ENCODE measurements at places on chromosomes 2 and 18.

- DNase-seq = no peak
Measured at GRCh38 chr18:79930020-79930642, 21.3 kb downstream of the SLC66A2 start.

- DNase-seq = no peak
Measured at GRCh38 chr2:10316860-10317259, 14.2 kb downstream of the HPCAL1 start.

DNA sequence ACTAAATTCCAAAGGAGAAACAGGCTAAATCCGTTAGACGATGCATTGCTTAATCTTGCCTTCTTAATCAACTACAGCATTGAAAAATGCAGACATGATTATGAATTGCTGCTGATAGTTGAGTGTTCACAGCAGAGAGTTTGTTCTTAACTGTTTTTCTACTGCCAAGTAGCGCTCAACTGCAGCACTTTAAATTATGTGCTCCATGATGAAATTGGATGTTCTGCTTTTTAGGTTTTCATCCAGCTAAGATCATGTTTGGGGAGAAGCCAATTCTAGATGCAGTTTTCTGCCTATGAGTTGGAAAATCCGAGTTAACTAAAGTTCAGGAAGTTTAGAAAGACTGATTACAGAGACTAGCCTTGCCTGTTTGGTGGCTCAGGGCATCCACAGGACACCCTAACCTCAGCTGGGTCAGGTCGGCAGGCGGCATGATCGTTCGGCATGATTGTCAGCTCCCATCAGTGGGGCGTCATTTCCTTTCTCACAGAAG, 119.4 kb upstream of the PIEZO2 start:
- no peak for DNase-seq

DNA sequence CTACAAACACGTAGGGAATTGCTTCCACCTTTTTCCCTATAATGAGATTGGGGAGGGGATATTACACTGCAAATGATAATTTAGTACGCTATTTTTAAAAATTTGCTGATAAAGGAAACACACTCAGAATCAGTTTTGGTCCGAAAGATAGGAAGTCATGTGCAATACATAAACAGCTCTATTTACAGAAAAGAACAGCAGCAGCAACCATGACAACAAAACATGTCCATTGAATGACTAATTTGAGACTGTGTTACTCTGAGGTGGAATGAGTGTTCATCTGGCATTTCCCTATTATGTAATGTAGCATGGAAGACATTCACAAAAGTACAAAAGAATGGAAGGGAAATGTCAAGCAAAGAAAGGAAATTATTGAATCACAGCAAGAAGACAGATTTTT, 337.2 kb downstream of the NBAS start:
- DNase-seq = no peak

DNA sequence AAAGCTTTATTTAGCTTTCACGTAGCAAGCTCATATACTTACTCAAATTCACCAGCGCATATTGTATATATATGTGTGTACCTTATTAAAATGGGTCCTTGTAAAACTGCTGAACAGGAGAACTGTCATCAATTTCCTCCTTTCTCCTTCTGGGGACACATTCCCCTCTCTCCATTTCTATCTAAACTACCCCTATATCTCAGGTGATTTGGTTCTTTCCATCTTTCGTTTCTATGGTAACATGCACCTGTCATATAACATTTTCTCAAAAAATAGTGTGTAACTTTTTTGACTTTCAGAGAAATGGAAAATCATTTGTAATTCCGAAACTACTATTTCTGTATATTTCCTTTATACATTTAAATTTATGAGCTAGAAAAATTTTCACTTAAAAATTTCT, 83.5 kb upstream of the CD226 start:
- no peak for DNase-seq

GRCh38 chr2:9307535-9307934, 100.9 kb downstream of the ASAP2 start:
- DNase-seq = no peak

GRCh38 chr2:231965102-231965501, 3.6 kb downstream of the DIS3L2 start:
- DNase-seq = no peak

DNA sequence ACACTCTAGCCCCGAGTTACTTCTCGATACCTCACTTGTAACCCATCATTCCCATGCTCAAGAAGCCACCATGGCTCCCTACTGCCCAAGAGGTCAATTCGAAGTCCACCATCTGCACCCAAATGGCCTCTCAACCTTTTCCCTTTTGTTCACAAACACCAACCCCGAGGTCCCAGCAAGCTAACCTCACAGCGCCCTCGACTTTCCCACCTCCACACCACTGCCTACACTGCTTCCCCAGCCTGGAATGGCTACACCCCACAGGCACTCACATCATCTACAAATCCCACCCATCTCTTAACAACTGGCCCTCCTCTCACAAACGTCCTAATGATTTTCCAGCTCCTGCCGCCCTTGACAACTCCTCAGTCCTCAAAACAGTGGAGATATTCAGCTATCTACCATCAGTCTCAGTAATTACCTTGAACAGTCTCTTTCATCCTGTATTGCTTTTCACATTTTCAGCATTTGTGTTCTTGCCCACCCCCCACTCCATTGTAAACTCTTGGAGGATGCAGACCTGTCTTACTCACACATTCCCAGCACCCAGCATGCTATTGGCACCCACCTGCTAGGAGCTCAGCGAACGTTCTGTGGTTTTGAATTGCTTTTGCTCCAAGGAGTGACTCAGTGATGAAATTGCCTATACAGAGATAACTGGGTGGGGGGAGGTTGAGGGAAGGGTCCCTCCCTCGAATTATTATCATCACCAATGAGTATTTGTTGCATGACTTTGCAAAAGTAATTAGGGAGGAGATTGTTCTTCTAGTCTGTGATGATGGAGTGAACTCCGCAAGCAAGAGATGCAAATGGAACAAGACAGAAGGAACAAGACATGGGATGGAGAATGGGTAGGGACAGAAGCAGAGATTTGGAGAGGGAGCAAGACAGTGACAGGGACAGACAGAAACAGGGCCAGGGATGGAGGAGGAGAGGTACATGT, 106.8 kb downstream of the CYP26B1 start:
- DNase-seq = no peak

- DNase-seq = no peak
Measured at GRCh38 chr2:584863-585823, 92.1 kb downstream of the TMEM18 start.

DNA sequence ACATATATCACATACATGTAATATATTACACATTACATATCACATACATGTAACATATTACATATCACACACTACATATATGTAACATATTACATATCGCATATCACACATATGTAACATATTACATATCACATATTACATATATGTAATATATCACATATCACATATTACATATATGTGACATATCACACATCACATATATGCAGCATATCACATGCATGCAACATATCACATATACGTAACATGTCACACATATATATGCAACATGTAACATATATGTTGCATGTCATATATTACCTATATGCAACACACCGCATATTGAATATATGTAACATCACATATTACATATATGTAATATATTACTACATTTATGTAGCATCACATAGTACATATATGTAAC, 211.2 kb downstream of the ARL6IP6 start:
- no peak for DNase-seq

DNA sequence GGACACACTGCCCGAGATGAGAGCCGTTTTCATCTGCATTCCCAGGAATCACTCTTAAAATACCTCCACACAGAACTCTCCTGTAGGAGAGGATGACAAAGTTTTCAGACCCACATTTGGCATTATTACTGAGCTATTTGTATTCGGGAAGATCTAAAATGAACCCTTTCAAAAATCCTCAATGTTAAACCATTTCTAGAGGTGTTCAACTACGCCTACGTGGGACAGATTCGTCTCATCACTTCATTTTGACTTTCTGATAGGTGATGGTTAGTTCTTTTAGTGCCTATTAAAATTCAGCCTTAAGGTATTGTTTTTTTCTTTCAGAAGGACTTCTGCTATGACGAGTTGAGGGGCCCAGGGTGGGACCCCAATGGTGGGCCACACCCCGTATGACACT, 71.4 kb upstream of the MGAT4A start:
- DNase-seq = no peak

- DNase-seq = no peak
Measured at GRCh38 chr2:85989288-85989865, 100.6 kb upstream of the ST3GAL5 start.

DNA sequence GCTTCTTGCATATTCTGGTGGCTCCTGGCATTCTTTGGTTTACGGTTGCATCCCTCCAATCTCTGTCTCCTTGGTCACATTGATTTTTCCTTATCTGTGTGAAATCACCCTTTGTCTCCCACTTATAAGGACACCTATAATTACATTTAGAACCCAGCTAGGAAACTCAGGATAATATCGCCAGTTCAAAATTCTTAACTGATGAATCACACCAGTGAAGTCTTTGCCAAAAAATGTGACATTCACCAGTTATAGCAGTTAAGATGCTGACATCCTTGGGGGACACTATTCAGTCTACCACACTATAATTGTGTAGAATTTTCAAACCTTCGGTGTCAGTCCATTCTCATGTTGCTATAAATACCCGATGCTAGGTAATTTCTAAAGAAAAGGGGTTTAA, 320.2 kb downstream of the TMX3 start:
- no peak for DNase-seq

GRCh38 chr2:73293534-73294171, at the start of gene EGR4:
Gene EGR4 (minus strand): TSS chr2:73293548. CDS start chr2:73293317, 231 bp downstream.
- peak; percentile 66 for DNase-seq

DNA sequence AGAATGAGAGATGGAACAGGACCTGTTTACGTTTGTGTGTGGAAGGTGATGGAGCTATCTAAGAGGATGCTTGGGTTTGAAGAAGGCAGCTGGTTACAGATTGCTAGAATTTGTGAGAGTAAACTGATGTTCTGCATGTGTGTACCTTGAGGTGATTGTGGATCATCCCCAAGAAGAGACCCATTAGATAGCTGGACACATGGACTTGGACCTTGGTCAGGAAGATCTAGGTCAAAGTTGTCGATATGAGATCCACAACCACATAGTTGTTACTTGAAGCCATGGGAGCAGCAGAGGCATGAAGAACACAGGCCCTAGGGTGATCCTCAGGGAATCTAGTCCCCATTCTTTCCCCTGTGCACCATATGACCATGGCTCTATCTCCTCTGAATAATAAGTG, 101.0 kb downstream of the PKP4 start:
- DNase-seq = no peak

GRCh38 chr2:117555965-117556364, 258.5 kb upstream of the DDX18 start:
- peak; percentile 48 for DNase-seq

GRCh38 chr18:79900610-79901570, 50.6 kb downstream of the SLC66A2 start:
- no peak for DNase-seq

DNA sequence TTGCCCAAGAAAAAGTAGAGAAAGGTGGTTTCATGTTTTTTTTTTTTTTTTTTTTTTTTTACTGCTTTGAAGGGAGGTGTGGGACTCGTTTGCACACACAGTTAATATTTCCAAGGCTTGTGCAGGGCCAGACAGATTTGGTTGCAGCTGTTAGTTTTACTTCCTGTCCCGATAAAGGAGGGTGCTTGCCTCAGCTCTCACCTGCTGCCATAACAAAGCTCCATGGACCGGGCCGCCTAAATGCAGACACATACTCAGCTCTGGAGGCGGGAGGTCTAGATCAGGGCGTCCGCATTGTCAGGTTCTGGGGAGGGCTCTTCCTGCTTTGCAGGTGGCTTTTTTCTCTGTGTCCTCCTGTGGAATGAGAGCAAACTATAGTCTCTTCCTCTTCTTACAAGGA, 69.9 kb downstream of the ODC1 start:
- no peak for DNase-seq

- DNase-seq = no peak
Measured at GRCh38 chr2:140506606-140507005, 1624.2 kb downstream of the LRP1B start.

DNA sequence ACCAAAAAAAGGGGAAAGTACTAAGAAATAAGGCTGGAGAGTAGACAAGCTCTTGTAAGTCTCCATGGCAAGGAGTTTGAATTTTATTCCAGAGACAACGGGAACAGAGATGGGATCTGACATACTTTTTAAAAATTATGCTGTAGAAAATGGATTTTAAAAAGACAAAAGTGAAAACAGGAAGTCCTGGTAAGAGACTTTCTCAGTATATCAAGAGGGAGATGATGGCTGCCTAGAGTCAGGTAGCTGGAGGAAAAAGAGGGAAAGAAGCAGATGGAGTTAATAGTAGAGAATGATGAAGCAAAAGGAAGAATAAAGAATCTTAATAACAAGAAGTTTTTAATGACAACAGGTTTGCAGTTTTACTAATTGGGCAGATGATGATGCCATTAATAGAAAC, 168.1 kb downstream of the SRBD1 start:
- no peak for DNase-seq

GRCh38 chr2:229417176-229417575, 146.1 kb upstream of the PID1 start:
- no peak for DNase-seq

DNA sequence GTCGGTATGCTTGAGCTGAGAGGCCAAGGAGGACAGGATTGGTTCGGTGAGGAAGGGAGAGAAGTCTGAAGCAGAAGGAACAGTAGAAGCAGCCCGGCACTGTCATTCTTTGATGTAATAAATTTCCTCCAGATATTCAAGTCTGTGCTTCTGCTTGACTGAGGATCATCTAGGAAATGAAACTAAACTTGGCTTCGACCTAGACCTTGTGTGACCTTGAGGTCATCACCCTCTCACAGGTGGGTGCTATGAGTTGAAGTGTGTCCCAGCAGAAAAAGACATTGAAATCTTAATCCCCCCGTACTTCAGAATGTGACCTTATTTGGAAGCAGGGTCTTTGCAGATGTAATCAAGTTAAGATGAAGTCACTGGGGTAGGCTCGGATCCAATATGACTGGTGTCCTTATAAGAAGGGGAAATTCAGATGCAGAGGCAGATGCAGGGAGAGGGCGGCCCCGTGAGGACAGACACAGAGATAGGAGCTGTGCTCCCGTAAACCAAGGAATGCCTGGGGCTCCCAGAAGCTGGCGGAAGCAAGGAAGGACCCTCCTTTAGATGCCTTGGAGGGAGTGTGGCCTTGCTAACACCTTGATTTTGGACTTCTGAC, 49.0 kb downstream of the PRKCE start:
- no peak for DNase-seq

DNA sequence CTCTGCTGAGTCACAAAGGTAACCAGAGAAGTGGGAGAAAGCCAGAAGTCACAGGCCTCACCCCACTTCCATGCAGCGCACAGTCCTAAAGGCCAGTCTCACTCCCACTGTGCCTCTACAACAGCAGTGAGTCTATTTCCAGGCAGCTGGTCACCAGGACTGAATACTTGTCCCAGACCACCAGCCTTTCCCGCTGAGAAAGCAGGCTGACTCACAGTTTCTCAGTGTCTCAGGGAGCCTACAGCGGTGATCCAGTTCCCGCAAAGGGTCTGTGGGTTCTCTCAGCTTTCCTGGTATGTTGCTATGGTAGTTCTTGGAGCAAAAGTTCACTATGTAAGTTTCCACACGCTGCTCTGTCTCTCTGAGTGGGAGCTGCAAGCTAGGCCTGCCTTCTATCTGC, 622.5 kb downstream of the RNF144A start:
- no peak for DNase-seq

- DNase-seq = no peak
Measured at GRCh38 chr2:2655453-2656114, 324.5 kb upstream of the MYT1L start.

All from NCI-H748 treated with DMSO at 0.1 percent for 48 hours (cell line).